ENCODE measurements at places on chromosomes 4 and X.

GRCh38 chr4:185774131-185774653 is 37.8 kb downstream of the SORBS2 start:
- no peak for DNase-seq

DNA sequence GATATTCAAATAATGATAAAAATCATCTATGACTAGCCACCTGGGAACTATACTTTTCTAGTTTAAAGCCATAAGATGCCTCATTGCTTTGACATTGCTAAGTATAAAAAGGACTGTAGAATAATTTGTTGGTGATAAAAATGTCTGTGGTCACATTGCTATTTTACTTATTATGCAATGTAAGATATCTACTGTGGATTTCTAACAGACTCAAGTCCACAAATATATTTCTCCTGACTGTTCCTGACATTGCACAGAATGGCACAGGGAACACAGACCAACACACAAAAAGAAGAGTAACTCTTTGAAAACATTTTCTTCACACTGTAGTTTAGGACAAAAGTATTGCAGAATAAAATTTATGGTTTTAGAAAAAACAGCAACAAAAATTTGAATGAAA is 2.2 kb upstream of the TMPRSS11E start:
- no peak for DNase-seq

DNA sequence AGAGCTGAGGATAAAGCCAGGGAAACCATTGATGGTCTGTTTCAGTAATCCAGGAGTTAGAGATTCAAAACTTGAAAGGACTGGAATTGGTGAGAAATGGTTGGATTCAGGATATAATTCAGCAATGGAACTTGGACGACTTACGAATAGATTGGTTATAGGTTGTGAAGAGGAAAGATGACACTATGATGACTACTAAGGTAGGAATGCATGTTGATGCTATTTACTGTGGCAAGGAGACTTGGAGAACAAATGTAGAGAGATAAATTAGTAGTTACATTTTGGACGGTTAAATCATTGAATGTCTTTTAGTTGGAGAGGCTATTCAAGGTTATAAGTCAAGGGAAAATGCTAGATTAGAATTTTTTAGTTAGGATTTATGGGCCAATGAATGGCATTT is 365.4 kb upstream of the TECRL start:
- DNase-seq: no peak

GRCh38 chr4:9999956-10000561 is 21.2 kb downstream of the SLC2A9 start:
- no peak for DNase-seq

- DNase-seq: no peak
These were observed 72.8 kb upstream of the MAPK10 start for GRCh38 chr4:86432559-86433134.

DNA sequence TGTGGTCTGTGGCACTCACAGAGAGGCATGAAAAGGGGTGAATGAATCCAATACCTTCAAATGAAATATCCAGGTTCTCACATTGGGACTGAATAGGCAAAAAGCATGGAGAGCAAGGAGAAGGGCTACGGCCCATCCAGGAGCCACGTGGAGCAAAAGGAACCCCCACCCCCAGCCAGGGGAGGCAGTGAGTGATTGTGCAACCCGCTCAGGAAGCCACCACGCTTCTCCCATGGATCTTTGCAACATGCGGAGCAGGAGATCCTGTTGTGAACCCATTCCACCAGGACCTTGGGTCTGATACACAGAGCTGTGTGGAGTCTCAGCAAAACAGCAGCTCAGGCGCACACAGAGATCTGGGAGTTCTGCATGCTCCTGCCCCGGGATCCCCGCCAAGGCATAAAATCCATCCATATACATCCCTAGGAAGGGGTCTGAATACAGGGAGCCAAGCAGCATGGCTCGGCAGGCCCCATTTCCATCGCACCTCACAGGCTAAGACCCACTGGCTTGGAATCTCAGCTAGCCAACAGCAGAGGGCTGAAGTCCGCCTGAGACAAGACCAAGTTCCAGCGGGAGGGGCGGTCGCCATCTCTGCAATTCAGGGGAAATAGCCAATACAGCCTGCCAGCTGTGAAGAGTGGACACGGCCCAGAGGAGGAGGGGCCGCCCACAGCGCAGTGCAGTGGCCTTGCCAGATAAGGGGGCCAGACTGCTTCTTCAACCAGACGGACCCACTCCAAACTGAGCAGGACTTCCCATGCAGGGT is 80.2 kb downstream of the FGF16 start:
- no peak for DNase-seq

DNA sequence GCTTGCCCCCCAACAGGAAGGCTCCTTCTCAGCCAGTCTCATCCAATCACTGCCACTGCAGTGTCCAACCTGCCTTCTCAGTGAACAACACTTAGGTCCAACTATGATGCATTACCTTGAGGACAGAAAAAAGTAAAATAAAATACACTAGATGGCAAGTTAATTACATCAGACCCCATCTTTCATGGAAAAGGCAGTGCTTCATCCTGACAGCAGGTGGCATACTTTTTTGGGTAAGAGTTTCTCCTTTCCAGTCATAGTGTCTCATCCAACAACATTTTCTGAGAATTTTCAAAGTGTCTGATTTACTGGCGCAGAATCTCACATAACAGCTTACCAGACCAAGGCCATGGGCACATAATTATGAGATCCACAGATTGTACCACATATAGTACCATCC is 1742.8 kb downstream of the PCDH7 start:
- DNase-seq: no peak

- DNase-seq: no peak
These were observed 18.9 kb upstream of the DUSP9 start for GRCh38 chrX:153628129-153628528.

DNA sequence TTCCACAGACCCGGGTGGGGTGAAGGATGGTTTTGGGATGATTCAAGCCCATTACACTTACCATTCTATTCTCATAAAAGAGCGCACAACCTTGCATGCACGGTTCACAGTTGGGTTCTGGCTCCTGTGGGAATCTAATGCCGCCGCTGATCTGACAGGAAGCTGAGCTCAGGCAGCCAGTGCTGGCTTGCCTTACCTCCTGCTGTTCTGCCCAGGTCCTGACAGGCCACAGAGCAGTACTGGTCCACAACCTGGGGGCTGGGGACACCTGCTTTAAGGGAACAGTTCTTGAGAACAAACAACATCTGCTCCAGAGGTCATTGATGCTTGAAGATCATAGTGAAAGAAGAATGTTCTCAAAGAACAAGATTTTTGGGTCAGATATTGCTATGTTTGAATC is 8.0 kb upstream of the HS3ST1 start:
- DNase-seq: no peak

GRCh38 chr4:123553279-123553678 is 156.7 kb downstream of the SPRY1 start:
- no peak for DNase-seq

GRCh38 chr4:124804041-124804440 is 91.5 kb upstream of the ANKRD50 start:
- no peak for DNase-seq

- DNase-seq: no peak
These were observed 852.7 kb upstream of the SLIT2 start for GRCh38 chr4:19399001-19399400.

DNA sequence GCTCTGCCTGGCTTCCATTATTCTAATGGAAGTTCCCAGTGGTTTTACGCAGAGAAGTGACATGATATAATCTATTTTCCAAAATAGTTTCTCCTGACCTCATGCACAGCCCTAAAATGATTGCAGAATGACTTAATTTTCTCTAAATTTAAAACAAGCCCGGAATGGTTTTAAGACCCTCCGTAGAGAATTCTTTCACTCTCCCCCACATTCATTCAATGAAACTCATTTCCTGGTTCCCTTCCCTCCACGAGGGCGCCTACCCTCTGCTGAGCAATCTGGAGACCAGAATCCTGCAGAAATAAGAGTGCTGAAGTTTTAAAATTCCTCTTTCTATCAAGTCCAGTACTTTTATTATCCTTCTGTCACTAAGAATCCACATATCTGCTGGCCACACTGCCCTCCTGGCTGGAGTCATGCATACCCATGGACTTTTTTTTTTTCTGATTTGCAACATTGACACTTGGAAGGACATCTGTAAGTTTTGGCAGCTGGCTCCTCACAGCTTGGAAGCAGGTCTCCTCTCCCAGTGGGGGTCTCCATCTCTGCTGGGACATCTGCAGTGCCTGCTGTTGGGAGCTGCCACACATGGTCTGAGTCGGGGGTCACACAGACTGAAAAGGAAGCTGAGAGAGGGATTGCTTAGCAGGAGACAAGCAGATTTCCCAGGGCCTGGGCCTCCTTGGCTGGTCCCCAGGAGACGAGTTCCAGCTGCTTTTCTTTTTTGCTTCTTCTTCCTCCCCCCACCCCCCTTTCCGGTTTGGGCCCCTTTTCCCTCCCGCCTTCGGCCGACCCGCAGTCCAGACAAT is 86.1 kb downstream of the SOWAHB start:
- DNase-seq: no peak

GRCh38 chrX:98071331-98071730 is 1187.6 kb downstream of the RPA4 start:
- no peak for DNase-seq
